Myometrial cell (primary cell): ENCODE measurements at places on chromosomes 16 and 17. TPM values are rescaled to one million over a fixed set of nuclear protein-coding genes. Genes with fewer than 3 reads are reported as not detected.

CCL16 gene
- total RNA-seq = not detected in 2 replicates

STH gene
- not detected in 2 replicates for total RNA-seq

PHKG2 gene
- total RNA-seq = 38.6 and 46.6 TPM in 2 replicates

WNK4 gene
- total RNA-seq = 12.7 and 13.6 TPM in 2 replicates

NDRG4 gene
- total RNA-seq = 16.7 and 21.3 TPM in 2 replicates

SEZ6 gene
- total RNA-seq = 1.2 TPM in 1 of 2 replicates, not detected in the other
